ENCODE measurements at places on chromosomes 5 and 9.

- H3K4me1 ChIP-seq, result peaks cover 15% of the 10 kb centered on the region
- peak overlapping the region; percentile 48 for H3K27ac ChIP-seq
- H3K27me3 ChIP-seq, result no peaks in the 10 kb centered on the region
- H3K36me3 ChIP-seq, result no peaks in the 10 kb centered on the region
- no peak overlapping the region for H3K4me3 ChIP-seq
- peak; percentile 17 for DNase-seq
These were observed 198.8 kb upstream of the EFNA5 start for GRCh38 chr5:107869438-107870115.

GRCh38 chr9:124454296-124454695, 4.0 kb downstream of the ADGRD2 start:
- no peaks in the 10 kb centered on the region for H3K27me3 ChIP-seq
- no peaks in the 10 kb centered on the region for H3K36me3 ChIP-seq
- no peaks in the 10 kb centered on the region for H3K4me1 ChIP-seq
- DNase-seq, result no peak
- no peak overlapping the region for H3K4me3 ChIP-seq

DNA sequence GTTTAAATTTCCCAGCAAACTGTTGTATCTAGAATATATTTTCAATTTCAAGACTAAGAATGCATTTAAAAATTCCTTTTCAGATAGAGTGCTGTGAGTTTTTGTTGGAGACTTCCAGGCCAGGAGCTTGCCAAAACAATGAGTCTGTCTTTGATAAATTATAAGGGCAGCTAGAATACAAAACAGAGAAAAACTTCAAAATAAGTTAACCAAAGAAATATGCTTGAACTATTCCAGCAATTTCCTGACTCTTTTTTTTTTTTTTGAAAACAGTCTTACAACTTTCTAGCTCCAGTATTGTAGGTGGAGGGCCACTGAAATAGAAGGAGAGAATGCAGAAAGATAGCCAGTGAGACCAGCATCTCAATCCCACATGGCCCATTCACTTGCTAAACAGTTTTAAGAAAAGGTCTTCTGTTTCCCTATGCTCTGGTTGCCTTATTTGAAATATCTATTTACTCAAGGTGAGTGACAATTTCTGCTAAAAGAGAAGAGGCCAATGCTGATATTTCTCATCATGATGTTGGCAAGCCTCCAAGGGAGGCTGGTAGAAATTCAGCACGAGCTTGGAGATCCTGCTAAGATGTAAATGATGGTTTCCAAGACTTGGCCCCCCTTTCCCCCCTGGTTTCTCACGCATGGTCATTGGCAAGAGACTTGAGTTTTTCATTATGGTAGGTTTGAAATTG, 103.2 kb downstream of the USP20 start:
- no peaks in the 10 kb centered on the region for H3K27me3 ChIP-seq
- H3K27ac ChIP-seq, result no peak overlapping the region
- H3K4me3 ChIP-seq, result no peak overlapping the region
- no peaks in the 10 kb centered on the region for H3K4me1 ChIP-seq
- DNase-seq, result no peak
- peaks cover 9% of the 10 kb centered on the region for H3K36me3 ChIP-seq

DNA sequence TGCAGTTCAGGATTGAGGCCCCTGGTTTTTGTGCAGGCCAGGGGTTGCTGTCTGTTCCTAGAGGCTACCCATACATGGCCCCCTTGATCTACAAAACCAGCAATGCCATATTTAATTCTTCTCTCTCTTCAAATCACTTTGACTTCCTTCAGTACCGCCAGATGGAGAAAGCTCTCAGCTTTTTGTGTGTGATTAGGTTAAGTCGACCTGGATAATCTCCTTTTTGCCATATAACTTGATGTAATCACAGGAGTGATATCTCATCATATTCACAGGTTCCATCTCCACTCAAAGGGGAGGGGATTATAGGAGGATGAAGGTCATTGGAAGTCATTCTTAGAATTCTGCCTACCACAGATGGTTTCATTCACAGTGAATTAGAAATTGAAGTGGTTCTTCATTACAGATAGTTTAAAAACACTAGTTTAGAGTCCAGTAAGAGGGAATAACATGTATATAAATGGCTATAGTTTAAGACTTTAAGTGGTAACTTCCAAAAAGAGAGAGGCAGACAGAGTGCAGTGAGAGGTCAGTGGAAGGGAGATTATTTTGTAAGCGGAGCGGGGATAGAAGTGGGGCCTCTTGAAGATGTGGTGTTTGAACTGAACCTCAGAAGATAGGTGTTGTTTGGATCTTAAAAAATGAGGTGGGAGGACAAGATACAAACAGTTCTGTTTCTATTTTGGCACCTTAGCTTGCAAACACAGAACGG, 85.9 kb downstream of the GALNT10 start:
- no peak for DNase-seq
- peaks cover 20% of the 10 kb centered on the region for H3K4me1 ChIP-seq
- H3K27ac ChIP-seq, result no peak overlapping the region
- H3K4me3 ChIP-seq, result no peak overlapping the region
- peaks cover 3% of the 10 kb centered on the region for H3K36me3 ChIP-seq

GRCh38 chr9:82247318-82247717, 258.7 kb downstream of the SPATA31D1 start:
- no peaks in the 10 kb centered on the region for H3K36me3 ChIP-seq
- no peak for DNase-seq

- H3K36me3 ChIP-seq, result no peaks in the 10 kb centered on the region
- H3K27me3 ChIP-seq, result no peaks in the 10 kb centered on the region
- no peak overlapping the region for H3K27ac ChIP-seq
- no peak overlapping the region for H3K4me3 ChIP-seq
These were observed 133.0 kb downstream of the GNA14 start for GRCh38 chr9:77514886-77515711.

- no peak overlapping the region for H3K27ac ChIP-seq
- H3K27me3 ChIP-seq, result no peaks in the 10 kb centered on the region
- peak; percentile 68 for DNase-seq
- H3K4me3 ChIP-seq, result no peak overlapping the region
These were observed 86.7 kb downstream of the SLC1A3 start for GRCh38 chr5:36692791-36693763.

DNA sequence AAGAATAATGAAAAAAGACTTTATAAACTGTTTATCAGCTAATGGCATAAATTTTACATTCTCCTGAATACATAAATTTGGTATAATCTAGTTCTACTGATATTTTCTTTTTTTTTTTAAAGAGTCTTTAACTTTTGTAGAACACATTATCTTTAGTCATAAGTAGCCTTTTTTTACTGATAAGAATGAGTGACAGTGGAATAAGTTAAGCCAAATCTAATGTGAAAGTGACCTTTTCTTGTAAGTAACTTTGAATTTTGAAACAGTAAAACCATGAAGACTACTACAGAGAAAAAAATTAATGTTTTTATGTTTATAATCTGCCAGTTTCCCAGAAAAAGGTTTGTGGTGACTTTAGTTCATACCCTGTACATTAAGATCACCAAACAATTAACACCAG, 13.7 kb downstream of the CEP78 start:
- DNase-seq, result no peak
- H3K4me1 ChIP-seq, result no peaks in the 10 kb centered on the region
- H3K36me3 ChIP-seq, result peaks cover 9% of the 10 kb centered on the region
- no peak overlapping the region for H3K27ac ChIP-seq
- H3K4me3 ChIP-seq, result no peak overlapping the region

DNA sequence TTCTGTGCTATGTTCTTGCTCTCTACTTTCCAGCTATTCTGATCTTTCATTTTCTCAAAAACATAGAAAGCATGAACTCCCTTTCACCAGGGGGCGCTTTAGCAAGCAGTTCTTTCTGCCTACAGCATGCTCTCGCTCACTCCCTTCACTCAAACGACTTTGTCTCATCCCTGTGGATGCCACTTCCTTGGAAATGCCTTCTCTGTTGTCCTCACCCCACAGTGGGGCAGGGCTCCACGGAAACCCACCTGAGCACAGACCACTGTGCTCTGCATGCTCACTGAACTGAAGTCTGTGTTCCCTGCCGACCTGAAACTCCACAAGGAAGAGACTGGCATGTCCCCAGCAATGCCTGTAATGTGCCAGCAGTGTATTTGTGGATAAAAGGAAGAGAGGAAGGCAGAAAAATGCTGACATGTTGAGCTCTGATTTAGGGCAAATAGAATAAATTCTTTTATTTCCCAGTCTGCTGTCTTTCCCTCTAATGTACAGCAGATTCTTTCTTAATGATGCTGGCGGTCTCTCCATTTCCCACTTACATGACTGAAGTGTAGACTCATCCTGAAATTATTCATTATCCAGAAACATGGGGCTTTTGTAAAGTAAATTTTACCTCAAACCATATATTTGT, 4.9 kb upstream of the ROR2 start:
- peaks cover 22% of the 10 kb centered on the region for H3K27me3 ChIP-seq
- no peak overlapping the region for H3K27ac ChIP-seq
- no peaks in the 10 kb centered on the region for H3K4me1 ChIP-seq
- H3K4me3 ChIP-seq, result no peak overlapping the region
- peak; percentile 16 for DNase-seq

DNA sequence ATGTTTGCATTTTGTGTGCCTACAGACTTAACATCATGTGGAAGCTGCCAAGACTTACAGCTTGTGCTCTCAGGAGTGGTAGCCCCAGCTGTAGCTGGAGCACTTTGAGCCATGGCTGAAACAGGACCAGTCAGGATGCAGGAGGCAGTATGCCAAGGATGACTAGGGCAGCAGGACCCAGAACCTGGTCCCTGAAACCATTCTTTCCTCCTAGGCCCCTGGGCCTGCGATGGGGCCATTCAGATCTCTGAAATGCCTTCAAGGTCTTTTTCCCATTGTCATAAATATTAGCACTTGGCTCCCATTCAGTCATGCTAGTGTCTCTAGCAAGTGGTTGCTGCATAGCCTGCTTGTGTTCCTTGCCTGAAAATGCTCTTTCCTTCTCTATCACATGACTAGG, 29.6 kb upstream of the VLDLR start:
- no peaks in the 10 kb centered on the region for H3K27me3 ChIP-seq
- H3K27ac ChIP-seq, result no peak overlapping the region
- H3K4me3 ChIP-seq, result no peak overlapping the region
- no peaks in the 10 kb centered on the region for H3K4me1 ChIP-seq

- no peaks in the 10 kb centered on the region for H3K27me3 ChIP-seq
- DNase-seq, result no peak
These were observed 182.2 kb downstream of the AGTPBP1 start for GRCh38 chr9:85559526-85559925.

DNA sequence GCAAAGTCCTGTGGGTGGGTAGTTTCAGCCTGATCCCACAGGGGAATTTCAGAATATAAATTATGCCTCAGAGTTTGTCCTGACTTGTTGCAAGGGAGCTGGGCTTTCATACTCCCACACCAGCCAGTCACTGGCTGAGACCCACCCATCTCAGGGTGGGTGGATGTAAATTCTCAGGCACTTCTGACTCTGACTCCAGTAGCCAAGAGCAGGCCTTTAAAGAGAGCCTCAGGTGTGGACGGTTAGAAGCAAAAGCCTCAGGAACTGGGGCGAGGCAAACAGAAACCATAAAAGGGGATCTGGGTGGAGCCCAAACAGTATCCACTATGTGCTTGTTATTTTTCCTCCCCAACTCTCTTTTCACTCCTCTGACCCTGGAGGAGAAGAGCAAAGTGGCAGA, 28.6 kb upstream of the FBXW11 start:
- no peak overlapping the region for H3K27ac ChIP-seq
- no peaks in the 10 kb centered on the region for H3K27me3 ChIP-seq
- H3K4me3 ChIP-seq, result no peak overlapping the region
- DNase-seq, result no peak

GRCh38 chr5:72602696-72603685, 95.8 kb upstream of the ZNF366 start:
- H3K27ac ChIP-seq, result no peak overlapping the region
- no peaks in the 10 kb centered on the region for H3K27me3 ChIP-seq
- no peaks in the 10 kb centered on the region for H3K36me3 ChIP-seq
- no peak overlapping the region for H3K4me3 ChIP-seq
- H3K4me1 ChIP-seq, result peaks cover 34% of the 10 kb centered on the region

DNA sequence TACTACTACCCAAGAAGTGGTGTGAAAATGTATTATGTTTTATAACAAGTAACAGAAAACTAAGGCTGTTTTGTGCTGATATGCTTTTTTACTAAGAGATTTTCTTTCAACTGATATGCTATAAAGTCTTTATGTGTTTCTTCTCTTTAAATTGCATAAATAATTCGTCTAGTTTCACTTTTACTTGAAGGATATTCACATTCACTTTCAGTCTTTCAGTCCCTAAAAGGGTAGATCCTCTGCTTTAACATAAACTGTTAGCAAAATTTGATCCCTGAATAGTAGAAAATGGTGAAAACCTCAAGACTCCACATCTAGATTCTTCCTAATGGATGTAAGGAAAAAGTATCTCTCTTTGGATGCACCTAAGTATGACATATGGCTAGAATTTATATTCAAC, 69.0 kb upstream of the FST start:
- H3K27ac ChIP-seq, result no peak overlapping the region
- no peaks in the 10 kb centered on the region for H3K27me3 ChIP-seq
- H3K36me3 ChIP-seq, result no peaks in the 10 kb centered on the region
- H3K4me1 ChIP-seq, result peaks cover 13% of the 10 kb centered on the region
- H3K4me3 ChIP-seq, result no peak overlapping the region
- DNase-seq, result no peak
